ENCODE measurements at places on chromosomes 6 and 20. TPM values are rescaled to one million over a fixed set of nuclear protein-coding genes. Genes with fewer than 3 reads are reported as not detected.

GRCh38 chr6:136144251-136145023 lies 105.7 kb downstream of the MTFR2 start:
- peaks cover 7% of the 10 kb centered on the region for H3K36me3 ChIP-seq
- H3K4me3 ChIP-seq, result no peak overlapping the region
- no peak overlapping the region for H3K27ac ChIP-seq
- H3K4me1 ChIP-seq, result no peaks in the 10 kb centered on the region
- peaks cover 29% of the 10 kb centered on the region for H3K27me3 ChIP-seq
- DNase-seq, result no peak

The CRIP3 gene
- total RNA-seq, result 2.0 TPM

The PREX1 gene
- 167 TPM for total RNA-seq

The SNAP91 gene
- not detected for total RNA-seq

GRCh38 chr6:15522026-15522425 lies 140.8 kb downstream of the DTNBP1 start:
- peaks cover 22% of the 10 kb centered on the region for H3K36me3 ChIP-seq
- H3K27me3 ChIP-seq, result no peaks in the 10 kb centered on the region
- no peak for DNase-seq

DNA sequence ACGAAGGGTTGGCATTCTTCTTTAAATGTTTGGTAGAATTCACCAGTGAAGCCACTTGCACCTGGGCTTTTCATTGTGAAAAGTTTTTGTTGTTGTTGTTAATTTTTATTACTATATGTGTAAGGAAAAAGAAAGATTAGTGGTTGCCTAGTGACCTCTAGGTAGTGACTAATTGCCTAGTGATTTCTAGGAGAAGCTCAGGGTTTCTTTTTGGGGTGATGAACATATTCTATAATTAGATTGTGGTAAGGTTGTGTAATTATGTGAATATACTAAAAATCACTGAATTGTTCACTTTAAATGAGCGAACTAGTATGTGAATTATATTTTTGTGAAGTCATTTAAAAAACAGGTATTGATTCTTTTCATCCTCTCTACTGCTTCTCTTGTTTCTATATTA lies 123.8 kb upstream of the TMEM170B start:
- H3K4me3 ChIP-seq, result peak overlapping the region; percentile 72
- peaks cover 28% of the 10 kb centered on the region for H3K4me1 ChIP-seq
- H3K36me3 ChIP-seq, result peaks cover 12% of the 10 kb centered on the region

DNA sequence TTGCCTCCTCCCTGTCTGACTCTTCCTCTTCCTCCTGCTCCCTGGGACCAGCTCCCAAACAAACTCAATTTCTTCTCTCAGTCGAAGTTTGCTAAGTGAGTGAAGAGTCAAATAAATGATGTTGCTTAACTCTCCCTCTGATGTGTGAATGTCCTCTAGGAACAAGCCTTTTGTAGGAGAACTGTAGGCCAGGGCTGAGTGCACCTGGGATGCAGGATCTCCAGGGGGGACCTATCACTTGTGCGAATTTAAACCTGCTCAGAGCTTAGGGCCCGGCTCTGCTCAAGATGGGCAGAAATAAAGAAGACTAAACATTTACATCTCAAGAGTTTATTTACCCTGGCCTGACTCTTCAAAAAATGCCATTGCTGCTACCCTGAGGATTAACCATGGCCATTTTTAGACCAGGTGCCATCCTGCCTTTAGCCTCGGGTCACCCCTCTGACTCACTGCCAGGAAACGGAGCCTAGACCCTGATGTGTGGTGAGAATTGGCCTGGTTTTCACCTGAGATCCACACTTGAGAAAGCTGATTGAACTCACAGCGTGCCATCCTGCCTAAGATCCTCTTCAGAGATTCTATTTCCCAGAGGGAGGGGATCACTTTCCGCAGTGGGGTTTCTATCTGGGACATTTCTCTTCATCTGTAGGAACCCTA lies 63.6 kb upstream of the CD93 start:
- DNase-seq, result no peak
- H3K27ac ChIP-seq, result peak overlapping the region; percentile 41
- peaks cover 34% of the 10 kb centered on the region for H3K4me1 ChIP-seq
- H3K4me3 ChIP-seq, result peak overlapping the region; percentile 1

The RHAG gene
- total RNA-seq, result not detected

DNA sequence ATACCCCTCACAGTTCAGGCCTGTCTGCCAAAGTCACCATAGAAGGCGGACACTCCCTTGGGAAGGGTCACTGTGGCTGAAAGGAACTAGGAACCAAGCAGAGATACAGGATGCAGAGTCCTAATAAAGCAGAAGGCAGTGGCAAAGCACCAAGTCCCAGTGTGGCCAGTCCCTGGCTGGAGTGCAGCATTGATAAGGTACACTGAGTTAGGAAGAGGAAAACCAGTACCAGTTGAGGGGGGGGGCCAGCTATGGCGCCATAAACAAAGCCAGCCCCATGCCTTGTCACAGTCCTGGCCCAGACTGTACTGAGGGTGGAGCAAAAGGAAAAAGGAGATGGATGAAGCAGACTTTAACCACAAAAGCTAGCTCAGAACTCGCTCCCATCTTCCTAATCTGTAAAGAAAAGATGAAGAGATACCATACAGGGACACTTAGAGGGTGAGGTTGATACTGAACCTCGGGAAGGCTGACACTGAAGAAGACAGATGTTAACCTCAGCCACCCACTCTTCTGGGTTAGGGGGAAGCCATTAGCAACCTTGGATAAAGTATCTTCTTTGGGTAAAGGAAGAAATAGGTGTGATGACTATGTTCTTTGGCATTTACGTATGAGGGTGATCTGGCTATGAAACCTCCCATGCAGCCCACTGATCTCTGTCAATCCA lies 7.8 kb downstream of the ABHD12 start:
- DNase-seq, result no peak
- no peaks in the 10 kb centered on the region for H3K27me3 ChIP-seq
- peaks cover 28% of the 10 kb centered on the region for H3K4me1 ChIP-seq
- no peak overlapping the region for H3K27ac ChIP-seq
- no peaks in the 10 kb centered on the region for H3K36me3 ChIP-seq

The TMEM200A gene
- total RNA-seq, result 4.8 TPM

The DSE gene
- 25.9 TPM for total RNA-seq

DNA sequence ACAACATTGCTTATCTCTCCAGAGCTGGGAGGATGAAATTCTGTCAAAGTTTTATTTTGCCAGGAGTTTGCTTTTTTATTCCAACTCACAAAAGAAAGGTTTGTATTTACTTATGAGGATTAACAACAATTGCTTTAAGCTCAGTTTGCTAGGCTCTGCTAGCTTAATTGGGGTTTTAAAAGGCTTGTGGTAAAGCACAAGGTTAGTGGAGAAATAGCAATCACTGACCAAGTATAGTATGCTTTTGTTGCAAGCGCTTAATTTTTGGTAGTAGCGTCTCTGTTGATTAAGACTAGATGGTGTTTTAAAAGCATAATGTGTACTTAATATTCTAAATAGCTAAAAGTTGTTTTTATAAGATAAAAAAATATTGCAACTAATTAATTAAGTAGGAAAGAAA lies 45.7 kb downstream of the TINAG start:
- H3K4me1 ChIP-seq, result no peaks in the 10 kb centered on the region
- H3K36me3 ChIP-seq, result peaks cover 5% of the 10 kb centered on the region
- H3K27me3 ChIP-seq, result no peaks in the 10 kb centered on the region
- H3K27ac ChIP-seq, result no peak overlapping the region
- no peak for DNase-seq
- H3K4me3 ChIP-seq, result no peak overlapping the region

DNA sequence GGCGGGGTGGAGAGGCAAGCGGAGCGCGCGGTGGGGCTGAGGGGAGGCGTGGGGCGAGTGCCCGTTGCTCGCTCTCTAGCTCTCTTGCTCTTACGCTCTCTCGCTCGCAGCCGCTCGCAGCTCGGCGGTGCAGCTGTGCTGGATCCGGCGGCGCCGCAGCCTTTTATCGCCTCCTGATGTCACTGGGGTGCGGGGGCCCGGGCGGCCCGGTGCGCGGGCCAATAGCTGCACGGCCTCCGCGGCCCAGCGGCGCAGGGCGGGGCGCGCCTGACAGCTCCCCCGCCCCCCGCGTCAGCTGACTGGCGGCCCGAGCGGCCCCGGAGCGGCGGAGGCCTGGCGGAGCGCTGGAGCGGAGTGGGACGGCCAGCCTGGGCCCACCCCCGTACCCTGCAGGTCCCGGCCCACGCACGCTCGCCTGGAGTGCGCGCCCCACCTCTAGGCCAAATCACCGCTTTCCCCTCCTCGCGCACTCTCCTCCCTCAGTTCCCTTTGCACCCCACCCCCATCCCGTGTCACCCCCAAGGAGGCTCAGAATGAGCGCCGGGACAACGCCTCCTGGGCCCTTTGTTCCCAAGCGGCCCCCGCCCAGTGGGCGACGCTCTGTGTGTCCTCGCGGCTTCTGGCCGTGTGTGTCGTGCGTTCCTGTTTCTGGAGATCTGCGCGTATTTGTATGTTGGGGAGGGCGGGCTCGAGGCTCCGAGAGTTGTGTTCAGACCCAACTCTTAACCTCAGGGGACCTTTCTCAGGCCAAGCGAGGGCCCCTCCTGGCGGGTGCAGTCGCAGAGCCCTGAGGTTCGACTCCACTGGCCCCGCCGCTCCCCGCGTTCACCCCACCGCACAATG lies at the start of gene MAFB:
MAFB (minus strand) TSS at position 137 of the 843 bp plus-strand sequence. CDS start 386 bp downstream, outside the sequence.
- no peak within 1 kb of the TSS for H3K27ac ChIP-seq
- DNase-seq, result peak; percentile 72
- peaks cover 7% of the 10 kb centered on the region for H3K4me1 ChIP-seq
- peaks cover 51% of the 10 kb centered on the region for H3K27me3 ChIP-seq

GRCh38 chr6:132364306-132365074 lies 36.8 kb downstream of the MOXD1 start:
- no peaks in the 10 kb centered on the region for H3K36me3 ChIP-seq
- H3K4me3 ChIP-seq, result no peak overlapping the region
- no peaks in the 10 kb centered on the region for H3K4me1 ChIP-seq
- peaks cover 34% of the 10 kb centered on the region for H3K27me3 ChIP-seq
- H3K27ac ChIP-seq, result no peak overlapping the region
- DNase-seq, result no peak
